T47D (cell line): ENCODE measurements at places on chromosomes 5 and 9.
A peak's percentile ranks its signal among the peaks of the same experiment; 100 is the strongest.

- DNase-seq, result peak; percentile 86
Observed at GRCh38 chr9:127943731-127944144, 6.1 kb upstream of the DPM2 start.

DNA sequence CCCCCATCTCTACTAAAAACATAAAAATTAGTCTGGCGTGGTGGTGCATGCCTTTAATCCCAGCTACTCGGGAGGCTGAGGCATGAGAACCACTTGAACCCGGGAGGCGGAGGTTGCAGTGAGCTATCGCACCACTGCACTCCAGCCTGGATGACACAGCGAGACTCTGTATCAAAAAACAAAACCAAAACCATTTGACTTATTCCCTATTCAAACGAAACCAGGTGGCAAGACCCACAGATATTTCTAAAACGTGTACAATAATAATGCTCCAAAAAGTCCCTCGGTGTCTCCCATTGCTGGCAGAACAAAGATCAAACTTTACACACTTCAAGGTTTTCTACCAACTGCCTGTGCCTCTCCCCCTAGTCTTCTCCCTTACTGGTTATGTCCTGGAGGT is 29.8 kb downstream of the HMGCR start:
- DNase-seq, result no peak

- peak; percentile 62 for DNase-seq
Observed at GRCh38 chr5:27403243-27403882, 365.0 kb upstream of the CDH9 start.

DNA sequence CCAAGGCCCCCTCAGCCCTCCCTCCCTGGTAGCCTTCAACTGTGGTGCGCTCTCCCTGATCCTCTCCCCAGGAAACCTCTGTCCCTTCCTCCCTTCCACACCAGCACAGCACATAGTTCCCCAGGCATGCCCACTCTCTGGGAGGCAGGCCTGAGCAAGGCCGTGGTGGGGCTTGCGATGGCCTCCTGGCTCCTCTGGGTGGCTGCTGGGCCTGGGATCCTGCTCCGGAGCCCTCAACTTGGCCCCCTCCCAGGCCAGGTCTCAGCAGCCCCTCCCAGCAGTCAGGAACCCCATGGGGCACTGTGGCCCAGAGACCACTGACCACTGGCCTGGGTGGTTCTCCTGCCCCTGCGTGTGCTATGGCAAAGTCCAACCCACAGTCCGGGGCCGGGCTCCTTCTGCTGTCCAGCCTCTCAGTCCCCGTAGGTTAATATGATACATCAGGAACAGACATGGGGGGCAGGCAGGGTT is 125.8 kb downstream of the ZNF354C start:
- no peak for DNase-seq

GRCh38 chr5:26148569-26149107 is 889.7 kb downstream of the CDH9 start:
- no peak for DNase-seq

- no peak for DNase-seq
Observed at GRCh38 chr9:1639166-1639565, 376.0 kb upstream of the SMARCA2 start.

- DNase-seq, result no peak
Observed at GRCh38 chr5:111069839-111070238, 1.7 kb upstream of the TSLP start.

DNA sequence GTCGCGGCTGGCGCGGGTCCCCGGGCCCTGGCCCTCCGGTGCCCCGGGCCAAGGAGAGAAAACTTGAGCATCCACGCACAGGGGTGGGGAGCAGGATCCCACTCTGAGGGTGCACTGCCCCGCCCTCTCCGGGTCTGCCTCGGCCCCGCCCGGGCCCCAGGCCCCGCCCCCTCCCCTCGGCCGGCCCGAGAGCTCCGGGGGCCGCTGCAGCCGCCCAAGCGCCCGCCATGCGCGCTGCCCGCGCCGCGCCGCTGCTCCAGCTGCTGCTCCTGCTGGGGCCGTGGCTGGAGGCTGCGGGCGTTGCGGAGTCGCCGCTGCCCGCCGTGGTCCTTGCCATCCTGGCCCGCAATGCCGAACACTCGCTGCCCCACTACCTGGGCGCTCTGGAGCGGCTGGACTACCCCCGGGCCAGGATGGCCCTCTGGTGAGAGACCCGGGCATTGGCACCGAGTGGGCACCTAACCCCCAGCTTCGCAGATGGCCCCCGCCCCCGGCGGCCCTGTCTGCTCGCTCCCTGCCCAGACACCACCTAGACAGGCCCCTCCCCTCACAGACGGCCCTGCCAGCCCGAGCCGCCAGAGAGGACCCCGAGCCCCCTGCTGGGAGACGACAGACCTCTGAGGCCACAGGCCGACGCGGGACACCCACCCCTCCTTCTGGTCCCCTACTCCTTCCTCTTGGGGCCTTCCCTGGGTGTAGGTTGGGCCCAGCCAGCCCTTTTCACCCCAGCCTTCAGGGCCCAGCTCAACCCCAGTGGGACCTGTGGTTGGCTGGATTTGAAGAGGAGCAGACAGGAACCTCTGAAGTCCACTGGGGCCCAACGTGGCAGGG is at the start of gene CERCAM:
CERCAM (plus strand) TSS at position 207 of the 831 bp plus-strand sequence; CDS start at position 228, 21 bp downstream.
- peak; percentile 67 for DNase-seq

- DNase-seq, result no peak
Observed at GRCh38 chr9:108860354-108860753, 1.7 kb upstream of the ACTL7A start.
